ENCODE measurements at places on chromosomes 16 and 17. TPM values are rescaled to one million over a fixed set of nuclear protein-coding genes. Genes with fewer than 3 reads are reported as not detected.

The TBC1D26 gene
- total RNA-seq = not detected

DNA sequence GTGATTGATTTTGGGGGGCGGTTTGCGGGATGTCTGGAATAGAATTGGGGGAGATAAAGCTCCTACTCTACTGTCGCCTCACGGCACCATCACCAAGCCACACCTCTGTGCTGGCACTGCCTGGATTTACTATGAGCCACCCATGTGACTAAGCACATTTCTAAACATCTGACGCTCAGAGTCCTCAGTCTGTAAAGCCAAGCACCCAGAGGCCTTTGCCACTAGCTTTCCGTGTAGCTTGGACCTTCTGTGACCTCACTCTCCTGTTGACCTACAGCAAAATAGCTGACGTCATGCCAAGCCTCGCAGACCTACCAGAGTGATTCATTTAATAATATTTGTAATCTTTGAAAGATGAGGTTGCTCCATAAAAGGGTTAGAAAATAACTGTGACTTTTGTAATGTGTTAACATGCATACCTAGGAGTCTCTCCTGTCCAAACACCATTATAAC lies 38.5 kb upstream of the MYOCD start:
- no peak overlapping the region for H3K27ac ChIP-seq
- no peaks in the 10 kb centered on the region for H3K27me3 ChIP-seq
- no peaks in the 10 kb centered on the region for H3K36me3 ChIP-seq
- no peak for DNase-seq
- H3K4me1 ChIP-seq = no peaks in the 10 kb centered on the region

The PPP1R9B gene
- 53.4 TPM for total RNA-seq

DNA sequence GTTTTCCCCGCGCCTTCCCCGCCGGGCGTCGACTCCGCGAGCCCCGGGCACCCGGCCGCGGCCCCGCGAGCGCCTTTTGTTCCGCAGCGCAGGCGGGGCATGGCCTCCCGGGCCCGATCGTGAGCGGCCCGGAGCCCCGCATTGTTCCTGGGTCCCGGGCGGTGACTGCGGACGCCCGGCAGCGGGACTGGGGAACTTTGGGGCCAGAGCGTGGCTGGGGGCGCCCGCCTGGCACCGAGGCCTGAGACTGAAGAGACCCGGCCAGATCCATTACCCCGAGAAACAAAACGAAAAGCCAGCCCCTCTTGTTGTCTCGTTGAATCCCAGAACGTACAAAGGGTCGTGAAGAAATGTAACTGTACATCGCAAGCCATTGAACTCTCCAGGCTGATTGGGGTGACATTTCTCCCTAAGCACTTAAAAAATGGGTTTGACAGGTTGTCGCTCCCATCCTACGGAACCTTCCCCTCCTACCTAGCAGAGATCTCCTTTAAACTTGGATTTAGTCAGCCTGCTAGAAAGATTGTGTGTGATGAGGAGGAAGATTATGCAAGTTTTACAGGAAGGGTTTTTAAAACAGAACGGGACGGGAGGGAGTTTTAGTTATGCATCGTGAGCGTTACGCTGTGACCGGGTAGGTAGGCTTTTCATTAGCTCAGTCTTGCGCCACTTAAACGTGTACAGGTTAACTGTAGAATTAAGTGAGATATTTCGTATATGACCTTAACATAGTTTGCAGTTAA lies 825 bp downstream of the METTL9 start:
- H3K27me3 ChIP-seq = no peaks in the 10 kb centered on the region
- DNase-seq = peak; percentile 49
- peaks cover 33% of the 10 kb centered on the region for H3K4me1 ChIP-seq
- peak overlapping the region; percentile 85 for H3K4me3 ChIP-seq
- H3K36me3 ChIP-seq = no peaks in the 10 kb centered on the region

The ADAP2 gene
- total RNA-seq = 1.8 TPM

DNA sequence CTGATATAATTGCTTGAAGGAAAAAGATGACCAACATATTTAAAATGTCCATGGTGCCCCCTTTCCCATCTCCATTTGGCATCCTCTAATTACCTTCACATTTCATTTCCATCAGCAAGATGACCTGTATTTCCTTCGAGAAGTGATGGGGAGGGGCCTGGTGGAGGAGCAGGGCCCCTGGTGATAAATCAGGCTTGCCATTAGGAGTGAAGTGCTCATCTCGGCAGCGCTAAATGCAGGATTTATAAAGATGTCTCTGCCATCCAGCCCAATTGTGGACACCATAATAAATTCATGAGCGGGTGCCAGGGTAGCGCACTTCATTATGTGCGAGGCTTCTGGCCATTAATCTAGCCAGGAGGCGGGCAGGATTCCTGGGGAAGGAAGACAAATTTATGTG lies 101.5 kb upstream of the IRX6 start:
- no peaks in the 10 kb centered on the region for H3K36me3 ChIP-seq
- no peak overlapping the region for H3K27ac ChIP-seq
- DNase-seq = no peak
- H3K4me3 ChIP-seq = no peak overlapping the region
- no peaks in the 10 kb centered on the region for H3K4me1 ChIP-seq

DNA sequence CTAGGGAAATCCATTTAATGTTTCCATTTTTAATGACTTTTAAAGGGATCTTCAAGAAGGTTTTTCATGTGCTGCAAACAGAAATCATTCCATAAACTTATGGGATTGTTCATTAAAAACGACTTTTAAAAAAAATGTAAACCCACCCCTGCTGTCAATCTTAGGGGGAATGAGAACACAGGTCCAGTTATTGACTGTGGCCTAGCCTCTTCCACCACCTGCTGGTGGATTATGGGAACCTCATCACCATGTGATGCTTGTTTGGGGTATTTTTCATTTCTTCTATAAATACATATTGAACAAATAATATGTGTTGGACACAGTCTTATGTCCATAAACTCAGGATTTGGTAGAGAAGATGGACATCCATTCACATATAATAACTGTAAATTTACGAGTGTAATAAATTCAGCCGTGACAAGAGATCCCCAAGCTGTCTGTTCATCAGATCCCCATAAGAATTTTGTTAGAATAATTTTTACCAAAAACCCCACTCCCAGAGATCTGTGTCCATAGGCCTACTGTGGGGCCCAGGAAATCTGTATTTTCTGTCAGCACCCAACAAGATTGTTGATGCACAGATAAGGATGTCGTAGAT lies 42.0 kb upstream of the TMC5 start:
- no peaks in the 10 kb centered on the region for H3K27me3 ChIP-seq
- no peak overlapping the region for H3K27ac ChIP-seq
- H3K4me3 ChIP-seq = no peak overlapping the region
- no peaks in the 10 kb centered on the region for H3K36me3 ChIP-seq
- H3K4me1 ChIP-seq = peaks cover 5% of the 10 kb centered on the region
- peak; percentile 56 for DNase-seq

The CCL4 gene
- 2.1 TPM for total RNA-seq

- no peaks in the 10 kb centered on the region for H3K36me3 ChIP-seq
- H3K4me1 ChIP-seq = peaks cover 18% of the 10 kb centered on the region
- H3K4me3 ChIP-seq = no peak overlapping the region
- no peaks in the 10 kb centered on the region for H3K27me3 ChIP-seq
- DNase-seq = no peak
- H3K27ac ChIP-seq = no peak overlapping the region
Observed at GRCh38 chr16:89190150-89190958, 10.0 kb downstream of the SLC22A31 start.

The TPSAB1 gene
- not detected for total RNA-seq

The ZNF205 gene
- not detected for total RNA-seq

DNA sequence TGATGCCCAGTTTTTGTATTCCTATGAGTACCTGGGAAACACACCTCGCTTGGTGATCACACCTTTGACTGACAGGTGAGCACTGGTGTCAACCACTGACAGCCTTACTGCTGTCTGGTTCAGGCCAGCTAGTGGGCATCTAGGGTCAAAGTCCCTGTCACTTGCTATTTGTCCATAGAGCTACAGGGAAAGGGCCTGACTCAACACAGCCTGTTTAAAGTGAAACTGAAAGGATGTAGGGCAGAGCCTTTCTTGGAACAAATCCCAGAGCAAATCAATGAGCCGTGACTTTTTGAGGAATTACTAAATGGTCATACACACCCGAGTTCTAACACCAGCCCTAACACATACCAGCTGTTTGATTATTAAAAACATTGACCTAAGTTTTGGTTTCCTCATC lies 106.8 kb downstream of the DNAH9 start:
- H3K4me1 ChIP-seq = no peaks in the 10 kb centered on the region
- DNase-seq = no peak
- H3K4me3 ChIP-seq = no peak overlapping the region
- no peak overlapping the region for H3K27ac ChIP-seq
- no peaks in the 10 kb centered on the region for H3K36me3 ChIP-seq

GRCh38 chr16:75546293-75546692 lies 9.8 kb downstream of the TMEM231 start:
- DNase-seq = no peak
- no peaks in the 10 kb centered on the region for H3K27me3 ChIP-seq
- no peaks in the 10 kb centered on the region for H3K36me3 ChIP-seq
- peaks cover 6% of the 10 kb centered on the region for H3K4me1 ChIP-seq
- H3K4me3 ChIP-seq = no peak overlapping the region

- DNase-seq = no peak
- H3K4me1 ChIP-seq = peaks cover 39% of the 10 kb centered on the region
- no peaks in the 10 kb centered on the region for H3K36me3 ChIP-seq
- H3K4me3 ChIP-seq = no peak overlapping the region
- H3K27me3 ChIP-seq = no peaks in the 10 kb centered on the region
Observed at GRCh38 chr16:57653936-57654335, 14.2 kb upstream of the ADGRG3 start.

- no peak for DNase-seq
- no peaks in the 10 kb centered on the region for H3K36me3 ChIP-seq
- H3K4me1 ChIP-seq = peaks cover 73% of the 10 kb centered on the region
- H3K27me3 ChIP-seq = no peaks in the 10 kb centered on the region
- H3K27ac ChIP-seq = no peak overlapping the region
- H3K4me3 ChIP-seq = peak overlapping the region; percentile 68
Observed at GRCh38 chr17:29618272-29619065, 4.2 kb downstream of the CORO6 start.

- no peaks in the 10 kb centered on the region for H3K36me3 ChIP-seq
- H3K27ac ChIP-seq = no peak overlapping the region
- no peaks in the 10 kb centered on the region for H3K4me1 ChIP-seq
- no peak for DNase-seq
- H3K4me3 ChIP-seq = no peak overlapping the region
Observed at GRCh38 chr17:8046306-8046928, 7.6 kb downstream of the ALOX15B start.

- peaks cover 57% of the 10 kb centered on the region for H3K4me1 ChIP-seq
- H3K36me3 ChIP-seq = peaks cover 63% of the 10 kb centered on the region
- H3K4me3 ChIP-seq = peak overlapping the region; percentile 96
- no peak for DNase-seq
- peak overlapping the region; percentile 9 for H3K27ac ChIP-seq
Observed at GRCh38 chr17:76734080-76734840, 2.9 kb downstream of the SRSF2 start.

Data from CD4-positive, alpha-beta T cell (primary cell).